ENCODE measurements at places on chromosomes 13 and 19.

DNA sequence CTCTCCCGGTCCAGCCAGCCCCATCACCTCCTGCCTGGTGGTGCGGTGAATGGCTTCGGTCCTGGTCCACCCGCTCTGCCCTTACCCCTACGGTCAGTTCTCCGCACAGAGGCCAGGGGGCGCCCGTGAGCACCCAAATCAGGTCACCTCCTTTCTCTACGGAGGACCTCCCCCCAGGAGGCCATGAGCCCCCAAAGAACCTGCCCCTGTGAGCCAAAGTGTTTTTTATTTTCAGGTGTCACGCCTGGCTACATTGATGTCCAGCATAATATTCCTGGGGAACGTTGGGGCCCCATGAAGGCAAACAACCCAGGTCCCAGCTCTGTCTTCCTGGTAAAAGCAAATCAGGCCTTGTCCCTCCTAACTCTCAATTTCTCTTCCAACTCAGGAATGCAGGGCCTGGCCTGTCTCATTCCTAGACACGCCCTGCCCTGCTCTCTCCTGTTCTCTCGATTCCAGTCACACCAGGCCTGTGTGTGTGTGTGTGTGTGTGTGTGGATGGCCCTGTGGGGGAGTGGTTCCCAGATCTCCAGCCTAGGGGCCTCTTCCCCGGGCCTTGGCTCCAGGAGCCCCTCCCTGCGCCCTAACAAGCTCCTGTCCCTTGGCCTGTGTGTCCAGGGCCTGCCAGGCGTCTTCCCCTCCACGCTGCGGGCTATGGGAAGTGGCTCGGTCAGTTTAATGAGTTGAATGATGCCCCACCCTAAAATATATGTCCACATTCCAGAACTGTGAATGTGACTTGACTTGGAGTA is 9.7 kb upstream of the GIPC1 start:
- DNase-seq, result peak; percentile 72

- DNase-seq, result peak; percentile 52
Measured at GRCh38 chr19:3698974-3699740, 1.1 kb downstream of the PIP5K1C start.

GRCh38 chr13:35346494-35346893 is 130.0 kb downstream of the MAB21L1 start:
- no peak for DNase-seq

GRCh38 chr13:32553720-32554119 is 15.1 kb upstream of the N4BP2L2 start:
- no peak for DNase-seq

DNA sequence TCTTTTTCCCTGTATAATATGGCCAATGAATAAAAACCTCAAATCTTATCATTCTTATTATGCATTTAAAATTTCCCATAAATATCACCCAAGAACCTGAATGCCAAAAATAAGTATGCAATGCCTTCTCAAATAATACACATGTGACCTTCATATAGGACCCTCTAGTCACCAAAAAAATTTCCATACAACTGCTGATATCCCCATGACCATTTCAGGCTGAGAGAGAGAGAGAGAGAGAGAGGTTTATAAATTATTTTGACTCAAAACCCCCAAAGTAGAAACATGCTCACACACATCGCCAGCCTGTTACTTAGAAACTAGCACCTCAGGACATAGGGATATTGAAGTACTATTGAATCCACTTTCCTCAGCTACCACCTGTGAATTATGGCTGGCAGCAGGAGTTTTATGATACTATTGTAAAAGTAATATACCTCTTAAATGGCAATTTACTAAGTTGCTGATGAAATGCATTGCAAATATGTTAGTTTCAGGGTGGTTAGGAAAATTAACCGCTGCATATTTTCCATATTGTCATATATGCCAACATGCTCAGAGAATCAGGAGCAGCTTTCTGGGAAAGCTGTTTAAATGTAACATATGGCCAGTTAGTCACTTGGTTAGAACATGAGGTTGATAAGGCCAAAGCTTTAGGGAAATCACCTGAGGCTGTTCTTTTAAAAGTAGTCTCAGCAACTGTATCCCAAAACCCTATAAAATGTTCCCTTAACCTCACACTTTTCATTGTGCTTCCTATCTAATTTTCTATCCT is 230.8 kb downstream of the DCT start:
- peak; percentile 48 for DNase-seq

- DNase-seq, result no peak
Measured at GRCh38 chr13:83546476-83546875, 335.8 kb downstream of the SLITRK1 start.
